Osteoblast (primary cell): ENCODE measurements at places on chromosomes 1 and 21. TPM values are rescaled to one million over a fixed set of nuclear protein-coding genes. Genes with fewer than 3 reads are reported as not detected.

Gene RGS16
- total RNA-seq = under 0.01 and 0.29 TPM in 2 replicates

Gene ENTREP3
- total RNA-seq = 6.5 and 7.7 TPM in 2 replicates

Gene EIF4G3
- total RNA-seq = 53.0 and 55.0 TPM in 2 replicates

Gene S100A7
- total RNA-seq = not detected in 2 replicates

Gene FMO4
- 3.6 and 8.5 TPM in 2 replicates for total RNA-seq

Gene LIPI
- not detected in 2 replicates for total RNA-seq

Gene NIPAL3
- total RNA-seq = 29.2 and 31.8 TPM in 2 replicates

Gene CELA3A
- not detected in 2 replicates for total RNA-seq

Gene TP73
- not detected in 2 replicates for total RNA-seq

DNA sequence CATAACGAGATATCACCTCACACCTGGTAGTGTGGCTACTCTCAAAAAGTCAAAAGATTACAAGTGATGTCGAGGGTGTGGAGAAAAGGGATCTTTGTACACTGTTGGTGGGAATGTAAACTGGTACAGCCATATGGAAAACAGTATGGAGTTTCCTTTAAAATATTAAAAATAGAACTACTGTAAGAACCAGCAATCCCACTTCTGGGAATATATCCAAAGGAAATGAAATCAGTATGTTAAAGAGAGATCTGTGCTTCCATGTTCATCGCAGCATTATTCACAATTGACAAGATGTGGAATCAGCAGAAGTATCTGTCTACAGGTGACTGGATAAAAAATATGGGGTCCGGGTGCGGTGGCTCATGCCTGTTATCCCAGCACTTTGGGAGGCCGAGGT, 7.6 kb upstream of the PIK3C2B start:
- DNase-seq = no peak

DNA sequence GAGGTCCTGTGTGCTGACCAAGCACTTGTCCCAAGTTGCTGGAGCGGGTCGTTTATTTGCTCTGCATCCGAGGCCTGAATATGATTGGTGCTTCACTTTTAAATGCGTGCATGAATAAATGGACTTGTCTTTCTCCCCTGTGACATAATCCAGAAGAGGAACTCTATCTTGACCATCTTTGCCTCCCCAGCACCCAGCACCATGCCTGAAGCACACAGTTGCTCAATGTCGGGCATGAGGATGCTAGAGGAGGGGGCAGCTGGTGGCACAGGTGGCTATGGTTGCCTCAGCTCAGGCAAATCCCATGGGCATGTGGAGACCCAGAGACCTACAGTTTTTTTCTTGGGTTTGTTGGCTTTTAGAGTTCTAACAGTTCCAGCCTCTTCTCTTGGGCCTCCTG, 142.6 kb downstream of the KAZN start:
- no peak for DNase-seq

DNA sequence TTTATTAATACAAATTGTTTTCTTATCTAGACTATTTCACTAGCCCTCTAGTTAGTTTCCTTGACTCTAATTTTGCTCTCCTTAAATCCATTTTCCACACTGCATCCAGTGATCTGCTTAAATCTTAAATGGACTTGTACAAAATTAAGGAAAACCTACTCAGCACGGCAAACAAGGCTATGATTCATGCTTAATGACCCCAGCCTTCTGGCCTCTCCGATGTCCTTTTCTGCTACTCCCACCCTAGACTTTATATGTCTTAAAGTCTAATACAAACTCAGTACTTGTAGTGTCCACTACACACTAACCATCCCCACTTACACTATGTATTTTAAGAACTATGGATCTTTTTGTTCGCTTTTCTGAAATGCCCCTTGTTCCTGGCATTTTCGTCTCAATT, 2.2 kb downstream of the TMED5 start:
- peak; percentile 80 for DNase-seq

GRCh38 chr21:25551569-25551968, 55.7 kb downstream of the MRPL39 start:
- DNase-seq = no peak

DNA sequence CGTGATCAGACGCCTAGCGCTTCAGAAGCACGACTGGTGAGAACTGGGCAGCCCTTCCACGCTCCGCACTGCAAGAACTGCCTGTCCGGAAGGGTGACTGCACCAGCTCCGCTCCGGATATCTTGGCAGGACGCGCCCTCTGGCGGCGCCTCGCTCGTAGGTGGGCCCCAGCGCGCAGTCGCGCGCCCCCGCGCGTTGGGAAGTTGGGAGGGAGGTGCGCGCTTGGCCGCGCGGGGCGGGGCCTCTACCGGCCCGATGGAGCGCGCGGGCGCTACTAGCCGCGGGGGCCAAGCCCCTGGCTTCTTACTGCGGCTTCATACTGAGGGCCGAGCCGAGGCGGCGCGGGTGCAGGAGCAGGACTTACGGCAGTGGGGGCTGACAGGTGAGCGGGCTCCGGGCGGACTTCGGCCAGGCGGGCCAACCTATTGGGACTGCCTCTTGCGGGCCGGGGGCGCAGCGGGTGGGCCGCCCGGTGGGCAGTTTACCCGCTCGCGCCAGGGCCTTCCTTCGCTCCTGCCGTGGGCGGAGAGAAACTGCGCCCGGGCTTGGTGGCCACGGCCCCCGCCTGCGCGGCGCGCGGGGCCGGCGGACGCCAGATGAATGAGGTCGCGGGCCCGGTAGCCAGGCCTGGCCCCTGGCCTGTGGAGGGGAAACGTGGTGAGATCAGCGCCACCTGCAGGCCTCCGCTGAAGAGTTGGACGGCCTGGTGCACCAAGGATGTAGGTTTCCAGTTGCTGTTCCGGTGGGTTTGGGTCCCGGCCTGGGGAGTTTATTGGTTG, at the start of gene CHD1L:
Gene CHD1L, plus strand, starts transcription at position 236 of the 779 bp plus-strand sequence. Its CDS starts 20 bp downstream, at position 256.
- peak; percentile 98 for DNase-seq

DNA sequence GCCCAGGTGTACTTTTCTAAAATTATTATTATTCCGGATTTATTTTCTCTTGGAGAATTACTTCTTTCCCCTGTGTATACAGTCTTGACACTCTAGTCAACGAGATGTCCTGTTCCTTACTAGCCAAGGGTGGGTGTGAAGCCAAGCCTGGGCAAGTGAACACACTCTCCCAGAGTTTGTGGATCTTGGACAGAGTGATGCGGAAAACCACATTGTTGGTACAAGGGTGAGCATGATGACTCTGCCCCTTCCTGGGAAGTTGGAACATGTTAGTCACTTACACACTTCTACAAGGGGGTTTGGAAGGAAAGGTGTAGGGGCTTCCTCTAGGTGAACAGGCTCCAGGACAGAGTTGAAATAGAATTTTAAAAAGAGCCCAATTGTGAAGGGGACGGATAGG, 20.0 kb upstream of the RD3 start:
- peak; percentile 88 for DNase-seq

DNA sequence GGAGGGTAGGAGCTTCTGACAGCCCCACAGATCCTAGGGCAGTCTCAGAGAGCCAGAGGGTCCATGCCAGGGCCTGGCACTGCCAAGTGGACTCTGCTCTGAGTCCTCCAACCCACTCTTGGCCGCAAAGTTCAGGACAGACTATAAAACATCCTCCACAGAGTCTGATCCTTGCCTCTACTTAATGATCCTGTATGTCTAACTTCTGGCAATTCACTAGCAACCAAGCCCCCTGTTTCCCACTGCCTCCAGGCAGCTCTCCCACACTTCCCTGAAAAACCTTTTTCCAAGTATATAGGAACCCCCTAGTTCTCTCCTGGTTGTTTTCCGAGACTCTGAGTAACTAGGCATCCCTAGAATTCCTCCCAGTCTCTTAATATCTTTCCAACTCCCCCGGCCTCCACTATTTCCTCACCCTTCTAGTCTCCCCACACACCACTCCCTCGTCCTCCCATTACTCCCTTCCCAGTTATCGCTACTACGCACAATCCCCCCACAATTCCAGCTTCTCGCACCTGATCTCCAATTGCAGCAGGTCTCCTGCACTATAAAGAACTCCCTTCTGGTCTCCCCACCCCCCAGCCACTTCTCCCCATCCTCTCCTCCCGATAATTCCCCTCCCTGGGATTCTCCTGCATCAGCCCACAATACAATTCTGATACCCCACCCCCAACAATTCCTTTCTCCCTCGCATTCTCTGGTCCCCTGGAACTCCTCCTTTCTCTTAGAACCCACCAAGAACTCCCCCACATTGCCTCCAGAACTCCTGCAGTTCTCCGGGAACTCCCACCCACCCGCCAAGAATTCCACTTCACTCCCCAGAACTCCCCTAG, 574 bp downstream of the IGSF9 start:
- DNase-seq = peak; percentile 65

GRCh38 chr1:84724128-84724860, 34.0 kb upstream of the SSX2IP start:
- peak; percentile 15 for DNase-seq

DNA sequence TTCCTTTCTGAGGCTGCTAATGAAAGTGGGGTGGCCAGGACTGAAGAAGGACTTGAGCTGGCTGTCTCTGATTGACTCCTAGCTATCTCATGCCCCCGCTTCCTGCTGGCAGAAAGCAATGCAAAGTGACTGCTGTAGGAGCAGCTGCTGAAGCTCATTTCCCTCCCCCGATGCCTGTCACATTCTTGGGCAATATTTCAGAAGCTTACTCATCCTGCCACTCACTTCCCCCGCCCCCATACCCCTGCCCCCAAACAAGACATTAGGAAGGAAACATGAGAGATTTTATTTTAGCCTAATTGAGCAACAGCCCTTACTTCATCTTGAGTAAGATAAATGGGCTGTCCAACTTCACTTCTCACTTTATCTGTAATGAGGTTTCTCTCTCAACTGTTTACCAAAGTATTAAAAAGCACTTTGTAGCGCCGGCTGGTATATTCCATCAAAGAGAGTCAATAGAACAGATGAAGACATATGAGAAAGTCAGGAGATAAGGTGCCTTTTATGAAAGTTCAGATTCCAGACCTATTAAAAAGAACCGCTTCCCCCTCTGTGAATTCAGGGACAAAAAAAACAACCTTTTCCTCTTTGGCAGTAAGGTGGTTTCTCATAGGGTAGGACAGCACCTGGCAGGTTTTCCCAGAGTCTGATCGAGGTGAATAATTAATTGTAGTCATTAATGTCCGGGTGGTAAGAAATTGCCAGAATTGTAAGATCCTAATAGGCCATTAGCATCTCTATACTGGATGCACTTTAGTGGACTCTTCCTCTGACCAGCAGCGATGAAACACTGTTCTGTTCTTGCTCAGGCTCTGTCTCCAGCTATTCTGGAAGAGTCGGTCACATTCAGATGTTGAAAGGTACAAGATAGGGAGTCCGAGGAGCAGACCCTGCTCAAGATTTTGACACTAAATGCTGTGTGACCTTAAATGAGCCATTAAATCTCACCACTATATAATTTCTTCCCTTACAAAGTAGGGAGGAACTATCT, 70.2 kb downstream of the SH3GLB1 start:
- DNase-seq = peak; percentile 84

GRCh38 chr1:15350551-15351200, 59.0 kb upstream of the EFHD2 start:
- DNase-seq = no peak

GRCh38 chr1:41920658-41921057, 1.9 kb upstream of the HIVEP3 start:
- DNase-seq = no peak

GRCh38 chr1:162011337-162012012, 12.2 kb downstream of the OLFML2B start:
- peak; percentile 3 for DNase-seq

DNA sequence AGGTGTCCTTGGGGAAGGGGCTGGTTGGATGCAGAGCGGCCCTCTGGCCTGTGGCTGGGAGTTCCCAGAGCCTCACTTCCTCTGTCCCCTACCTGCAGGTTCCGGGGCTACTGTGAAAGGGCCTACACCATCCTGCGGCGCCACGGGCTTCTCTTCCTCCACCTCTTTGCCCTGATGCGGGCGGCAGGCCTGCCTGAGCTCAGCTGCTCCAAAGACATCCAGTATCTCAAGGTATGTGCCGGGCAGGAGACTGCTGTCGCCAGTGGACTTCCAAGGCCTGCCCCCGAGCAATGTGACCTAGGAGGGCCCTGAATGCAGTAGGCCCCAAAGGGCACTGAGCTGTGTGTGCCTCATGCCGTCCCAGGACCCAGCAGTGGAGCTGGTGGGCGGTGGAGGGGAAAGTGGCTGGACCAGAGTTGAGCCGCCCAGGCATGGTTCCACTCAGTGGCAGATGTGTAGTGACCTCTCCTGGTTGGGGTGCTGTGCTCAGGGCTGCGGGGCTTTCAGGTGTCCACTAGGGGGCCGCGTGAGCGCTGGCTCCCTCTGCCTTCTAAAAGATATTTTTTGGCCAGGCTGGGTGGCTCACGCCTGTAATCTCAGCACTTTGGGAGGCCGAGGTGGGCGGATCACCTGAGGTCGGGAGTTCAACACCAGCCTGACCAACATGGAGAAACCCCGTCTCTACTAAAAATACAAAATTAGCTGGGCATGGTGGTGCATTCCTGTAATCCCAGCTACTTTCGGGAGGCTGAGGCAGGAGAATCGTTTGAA, 73.4 kb downstream of the PIK3CD start:
- peak; percentile 97 for DNase-seq

- no peak for DNase-seq
Observed at GRCh38 chr1:3846541-3846940, 10.5 kb downstream of the CEP104 start.

DNA sequence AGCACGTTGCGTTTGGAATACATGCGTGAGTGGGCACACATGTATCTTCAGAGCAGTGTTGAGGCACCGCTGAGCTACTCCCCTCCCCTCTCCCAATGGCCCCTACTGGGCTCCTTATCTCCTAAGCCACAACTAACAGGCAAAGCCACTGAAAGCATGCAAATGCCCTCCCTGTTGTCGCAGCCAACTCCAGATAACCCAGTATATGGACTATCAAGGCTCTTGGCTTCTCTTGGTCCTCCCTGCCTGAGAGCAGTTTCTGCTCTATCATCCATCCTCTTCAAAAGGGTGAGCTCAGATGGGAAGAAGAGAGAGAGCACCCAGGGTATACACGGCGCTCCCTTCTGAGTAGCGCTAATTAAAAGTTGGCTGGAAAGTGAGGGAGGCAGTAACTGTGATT, 58.5 kb upstream of the CNTN2 start:
- DNase-seq = peak; percentile 18

DNA sequence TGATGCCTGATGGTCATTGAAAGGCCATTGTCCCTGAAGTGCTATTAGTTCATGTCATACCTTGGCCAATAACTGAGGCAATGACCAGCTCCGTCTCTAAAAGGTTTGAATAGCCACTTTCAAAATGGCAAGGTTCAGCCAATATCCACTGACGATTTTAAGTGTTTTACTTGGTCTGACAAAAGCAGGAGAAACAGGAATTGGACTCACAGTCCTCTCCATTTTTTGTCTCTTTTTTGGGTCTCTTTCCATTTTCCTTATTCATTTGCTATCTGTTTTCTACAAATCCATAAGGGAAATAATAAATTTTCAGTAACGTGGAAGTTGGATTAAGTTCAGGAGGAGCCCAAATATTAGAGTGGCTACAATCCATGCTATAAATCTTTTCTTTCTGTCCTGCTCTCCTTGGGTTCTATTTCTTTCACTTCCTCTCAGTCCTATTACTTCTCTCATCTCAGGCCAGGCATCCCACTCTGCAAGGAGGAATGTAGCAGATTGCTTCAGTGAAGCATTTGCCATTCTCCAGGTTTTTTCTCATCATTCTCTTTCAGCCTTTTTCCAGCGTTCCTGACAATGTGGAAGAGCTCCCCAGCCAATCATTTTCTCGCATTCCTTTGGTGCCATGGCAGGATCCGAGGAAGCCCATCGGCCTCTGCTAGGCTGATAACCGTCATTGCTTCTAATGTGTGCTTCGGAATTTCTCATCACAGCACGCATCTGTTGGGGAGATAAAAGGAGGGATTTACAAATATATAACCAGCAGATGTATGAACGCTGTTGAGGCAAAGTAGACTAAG, 414.5 kb downstream of the ADGRL2 start:
- no peak for DNase-seq

GRCh38 chr1:173020138-173020750, 30.5 kb downstream of the TNFSF18 start:
- DNase-seq = no peak

- no peak for DNase-seq
Observed at GRCh38 chr1:29786791-29787732, 550.7 kb downstream of the PTPRU start.
